ENCODE measurements at places on chromosomes 2 and 18.

DNA sequence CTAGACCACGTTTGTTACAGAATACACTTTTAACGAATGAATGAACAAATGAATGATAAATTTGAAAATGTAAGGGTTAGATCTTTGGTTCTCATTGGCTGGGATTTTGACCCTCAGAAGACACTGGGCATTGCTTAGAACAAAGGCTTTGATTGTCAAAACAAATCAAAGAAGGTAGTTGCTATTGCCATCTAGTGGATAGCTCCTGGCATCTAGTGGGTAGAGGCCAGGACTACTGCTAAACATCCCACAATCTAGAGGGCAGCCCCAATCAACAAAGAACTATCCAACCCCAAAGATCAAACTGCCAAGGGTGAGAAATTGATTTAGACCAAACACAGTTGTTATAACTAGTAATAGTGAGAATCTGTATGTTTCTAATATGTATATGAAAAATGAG lies 552.3 kb downstream of the KCNJ3 start:
- no peak for DNase-seq

- DNase-seq: no peak
Measured at GRCh38 chr2:58131191-58132011, 84.8 kb downstream of the VRK2 start.

GRCh38 chr2:198411936-198412335 lies 607.5 kb downstream of the PLCL1 start:
- DNase-seq: no peak

GRCh38 chr2:241842620-241843211 lies 16.0 kb downstream of the PDCD1 start:
- DNase-seq: no peak

GRCh38 chr18:50558157-50558556 lies 1.7 kb upstream of the MAPK4 start:
- DNase-seq: no peak

- DNase-seq: peak; percentile 76
Measured at GRCh38 chr2:12325806-12326205, 390.9 kb upstream of the TRIB2 start.

GRCh38 chr2:232779934-232780333 lies 3.6 kb upstream of the KCNJ13 start:
- no peak for DNase-seq

DNA sequence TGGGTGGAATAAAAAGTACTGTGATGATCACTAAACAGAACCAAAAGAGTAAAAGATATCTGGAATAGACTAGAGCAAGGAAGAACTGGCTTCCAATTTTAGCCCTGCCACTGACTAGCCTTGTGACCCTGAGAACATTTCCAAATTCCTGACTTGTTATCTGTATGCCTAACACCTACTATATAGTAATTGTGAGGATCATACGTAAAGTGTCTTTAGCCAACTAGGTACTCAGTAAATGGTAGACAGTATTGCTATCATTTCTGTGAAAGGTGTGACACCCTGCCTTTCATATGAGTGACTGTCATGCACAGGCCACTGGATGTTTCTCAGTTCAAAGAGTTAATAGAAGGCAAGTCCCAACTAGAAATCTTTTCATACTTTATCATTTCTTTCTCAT lies 29.8 kb downstream of the CYTIP start:
- no peak for DNase-seq

DNA sequence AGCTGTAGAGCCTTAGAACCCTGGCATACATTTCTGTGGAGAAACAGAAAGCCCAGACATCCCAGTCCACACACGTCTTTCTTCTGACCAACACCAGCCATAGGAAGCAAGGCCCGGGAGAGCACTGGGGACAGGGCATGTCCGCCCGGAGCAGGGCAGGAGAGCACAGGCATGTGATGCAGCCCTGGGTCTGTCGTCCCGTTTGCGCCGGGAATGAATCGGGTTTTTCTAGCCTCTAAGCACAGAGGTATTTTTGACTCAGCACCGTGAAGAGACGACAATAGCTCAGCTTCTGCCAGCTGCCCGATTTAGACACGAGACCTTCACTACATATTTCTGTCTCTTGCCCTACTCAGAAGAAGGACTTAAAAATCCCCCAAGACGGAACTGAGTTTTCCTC lies 7.3 kb upstream of the AMMECR1L start:
- DNase-seq: no peak

DNA sequence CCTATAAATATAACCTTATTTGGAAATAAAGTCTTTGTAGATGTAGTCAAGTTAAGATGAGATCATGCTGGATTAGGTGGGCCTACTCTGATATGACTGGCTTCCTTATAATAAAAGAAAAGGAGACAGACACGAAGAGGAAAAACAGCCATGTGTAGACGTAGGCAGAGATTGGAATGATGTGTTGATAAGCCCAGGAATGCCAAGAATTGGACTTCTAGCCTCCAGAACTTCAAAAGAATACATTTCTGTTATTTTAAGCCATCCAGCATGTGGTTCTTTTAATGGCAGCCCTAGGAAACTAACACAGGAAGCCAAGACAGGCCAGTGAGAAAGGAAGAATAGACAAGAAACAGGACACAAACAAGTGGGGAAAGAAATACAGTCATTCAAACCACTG lies 68.6 kb downstream of the NYAP2 start:
- no peak for DNase-seq

DNA sequence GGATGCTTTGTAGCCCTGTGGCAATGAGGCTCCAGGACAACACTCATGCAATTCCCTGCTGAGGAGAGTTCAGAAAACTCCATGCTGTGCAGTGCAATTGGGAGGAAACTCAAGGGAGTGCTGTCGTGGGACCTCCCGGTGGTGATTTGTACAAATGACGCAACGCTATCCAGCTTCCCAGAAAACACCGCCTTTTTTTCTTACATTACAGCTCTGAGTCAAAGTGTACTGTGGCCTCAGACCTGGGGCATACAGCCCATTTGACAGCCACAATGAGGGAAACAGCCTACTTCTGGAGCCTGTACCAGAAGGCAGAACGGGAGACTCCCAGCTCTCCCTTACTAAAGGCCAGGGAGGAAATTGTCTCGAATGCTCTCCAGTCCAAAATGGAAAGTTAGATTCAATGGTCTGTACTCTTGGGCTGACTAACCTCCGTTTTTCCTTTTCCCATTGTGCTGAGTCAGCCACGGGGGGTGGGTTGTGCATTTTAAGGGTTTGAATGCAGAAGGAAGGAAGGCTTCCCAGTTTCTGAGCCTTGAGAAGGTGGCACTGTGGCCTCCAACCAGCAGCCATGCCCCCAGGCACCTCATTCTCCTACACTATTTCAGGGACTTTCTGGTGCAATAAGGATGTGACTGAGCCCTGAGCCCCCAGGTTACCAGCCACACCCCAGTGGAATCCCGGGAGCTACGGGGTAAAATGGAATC lies 16.4 kb upstream of the CYP1B1 start:
- DNase-seq: peak; percentile 36

- peak; percentile 71 for DNase-seq
Measured at GRCh38 chr2:26469092-26469710, 8.7 kb downstream of the OTOF start.

- DNase-seq: no peak
Measured at GRCh38 chr2:118979152-118979861, 37.3 kb downstream of the MARCO start.

DNA sequence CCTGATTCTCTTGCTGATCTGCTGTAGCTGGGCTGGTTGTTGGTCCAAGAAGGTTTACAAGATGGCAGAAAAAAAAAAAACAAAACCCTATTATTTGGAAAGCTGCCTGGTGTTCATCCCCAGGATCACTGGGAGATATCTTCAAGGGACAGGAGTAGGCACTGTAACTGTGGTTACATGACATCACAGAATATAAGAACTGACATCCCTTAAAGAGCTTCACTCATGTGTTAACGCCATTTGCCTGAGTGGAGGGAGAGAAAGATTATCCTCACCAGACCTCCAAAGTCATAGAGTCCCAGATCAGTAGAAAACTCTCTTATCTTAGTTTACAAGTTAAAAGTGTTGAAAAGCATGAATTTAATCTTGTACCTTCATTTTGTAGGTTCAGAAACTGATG lies 95.3 kb upstream of the BZW1 start:
- DNase-seq: no peak

DNA sequence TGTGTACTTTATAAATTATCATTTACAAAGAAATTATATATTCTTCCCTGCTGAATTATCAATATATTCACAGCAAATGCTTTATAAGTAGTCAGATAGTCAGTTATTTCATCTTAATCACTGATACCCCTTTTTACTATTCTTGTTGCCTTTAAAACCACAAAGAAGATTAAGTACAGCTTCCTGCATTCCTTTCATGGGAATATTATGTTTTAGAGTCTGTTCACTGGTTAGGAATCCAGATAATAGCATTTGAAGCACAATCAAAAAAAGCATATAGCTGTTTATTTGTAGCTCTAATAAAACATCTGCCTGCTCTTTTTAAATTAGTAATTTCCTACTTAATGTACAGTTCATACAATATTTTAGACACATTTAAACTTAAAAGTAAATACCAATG lies 508.9 kb downstream of the FBXO15 start:
- peak; percentile 22 for DNase-seq

DNA sequence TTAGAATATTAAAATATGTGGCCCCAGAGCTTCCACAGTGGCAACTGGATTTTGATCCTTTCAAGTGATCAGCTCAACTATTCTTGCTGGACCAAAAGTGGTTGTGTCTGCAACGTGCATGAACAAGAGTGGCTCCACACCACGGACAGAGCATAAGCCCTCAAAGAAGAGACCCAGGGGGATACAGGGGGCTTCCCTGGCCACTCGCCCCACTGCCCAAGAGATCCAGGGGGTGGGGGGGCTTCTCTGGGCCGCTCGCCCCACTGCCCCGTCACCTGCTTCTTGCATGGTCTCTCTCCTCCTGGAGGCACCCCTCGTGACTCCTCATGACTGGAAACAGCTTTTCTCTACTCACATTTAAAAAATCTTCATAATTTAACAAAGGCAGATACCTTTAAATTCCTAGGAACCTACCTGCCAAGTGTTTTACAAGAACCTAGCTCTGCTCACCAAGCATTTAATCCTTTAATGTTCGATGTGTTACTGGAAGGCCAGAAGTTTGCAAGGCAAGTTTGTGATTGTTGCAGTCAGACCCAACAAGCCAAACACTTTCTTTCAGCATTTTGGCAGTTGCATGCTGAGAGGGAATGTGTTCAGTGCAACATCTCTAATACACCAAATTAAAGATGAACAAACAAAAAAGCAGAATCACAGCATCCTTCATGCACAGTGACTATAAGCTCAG lies 174.3 kb downstream of the BCL2 start:
- DNase-seq: no peak

DNA sequence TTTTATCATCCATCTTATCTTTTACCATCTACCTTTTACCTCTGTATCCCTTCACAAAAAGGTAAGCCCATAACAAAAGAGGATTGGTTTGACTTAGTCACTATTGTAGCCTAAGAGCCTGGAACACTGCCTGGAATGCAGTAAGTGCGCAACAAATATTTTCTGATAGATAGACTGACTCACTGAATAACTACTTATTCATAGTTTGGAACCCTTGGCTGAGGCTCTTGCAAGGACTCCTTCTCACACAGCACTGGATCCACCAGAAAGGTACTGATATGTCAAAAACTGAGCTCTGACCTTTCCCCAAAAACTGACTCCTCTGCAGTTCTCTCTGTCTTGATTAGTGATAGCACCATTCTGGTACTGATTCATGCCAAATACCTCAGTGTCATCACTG lies 426.7 kb downstream of the SETBP1 start:
- DNase-seq: no peak

GRCh38 chr2:120590841-120591240 lies 144.8 kb upstream of the GLI2 start:
- DNase-seq: no peak

DNA sequence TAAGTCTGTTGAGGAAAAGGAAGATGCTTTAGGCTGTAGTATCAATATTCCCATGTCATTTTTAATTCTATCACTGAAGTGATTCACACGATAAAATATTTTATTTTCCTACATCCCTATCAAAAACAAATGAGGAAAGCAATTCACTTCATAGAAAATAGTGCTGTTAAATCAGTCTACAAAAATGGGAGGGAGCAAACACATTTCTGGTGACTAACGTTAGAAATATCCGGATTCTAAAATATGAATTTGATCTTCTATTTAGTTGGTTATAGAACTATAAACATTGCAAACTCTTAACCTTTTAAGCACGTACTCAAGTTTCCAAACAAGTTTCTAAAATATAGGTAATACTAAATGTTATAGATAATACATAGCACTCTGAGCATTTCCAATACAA lies 20.8 kb downstream of the ATF2 start:
- DNase-seq: no peak

GRCh38 chr2:166458674-166459073 lies 35.4 kb downstream of the SCN7A start:
- DNase-seq: no peak

- no peak for DNase-seq
Measured at GRCh38 chr2:33023728-33024500, 77.2 kb downstream of the LTBP1 start.

DNA sequence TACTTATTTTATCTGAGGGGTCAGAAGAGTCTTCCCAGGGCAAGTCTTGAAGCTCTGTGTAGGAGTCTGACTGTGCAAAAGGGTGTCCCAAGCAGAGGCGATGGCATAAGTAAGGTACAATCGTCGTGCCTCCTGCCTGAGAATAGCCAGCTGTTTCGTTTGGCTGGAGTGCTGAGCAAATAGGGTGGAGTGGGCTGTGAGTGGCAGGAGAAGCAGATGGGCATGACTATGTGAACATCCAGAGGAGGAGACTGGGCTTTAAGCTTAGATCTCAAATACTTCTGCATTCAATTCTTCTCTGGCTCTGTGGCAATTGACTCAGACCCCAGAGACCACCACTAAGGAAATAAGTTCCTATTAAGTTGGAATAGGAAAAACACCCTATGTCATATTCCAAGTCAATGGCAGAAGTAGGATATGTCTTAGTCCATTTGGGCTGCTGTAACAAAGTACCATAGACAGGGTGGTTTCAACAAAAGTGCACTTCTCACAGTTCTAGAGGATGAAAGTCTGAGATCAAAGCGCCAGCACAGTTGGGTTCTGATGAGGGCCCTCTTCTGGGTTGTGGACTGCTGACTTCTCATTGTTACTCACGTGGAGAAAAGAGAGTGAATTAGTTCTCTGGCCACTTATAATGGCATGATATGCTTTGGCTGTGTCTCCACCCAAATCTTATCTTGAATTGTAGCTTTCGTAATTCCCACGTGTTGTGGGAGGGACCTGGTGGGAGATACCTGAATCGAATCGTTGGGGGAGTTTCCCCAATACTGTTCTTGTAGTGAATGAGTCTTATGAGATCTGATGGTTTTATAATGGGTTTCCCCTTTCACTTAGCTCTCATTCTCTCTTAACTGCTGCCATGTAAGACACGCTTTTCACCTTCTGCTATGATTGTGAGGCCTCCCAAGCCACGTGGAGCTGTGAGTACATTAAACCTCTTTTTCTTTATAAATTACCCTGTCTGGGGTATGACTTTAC lies 120.2 kb downstream of the LPIN1 start:
- no peak for DNase-seq

All from RCC 7860 (cell line).